ENCODE measurements at places on chromosomes 1 and 21.
A peak's percentile ranks its signal among the peaks of the same experiment; 100 is the strongest.

DNA sequence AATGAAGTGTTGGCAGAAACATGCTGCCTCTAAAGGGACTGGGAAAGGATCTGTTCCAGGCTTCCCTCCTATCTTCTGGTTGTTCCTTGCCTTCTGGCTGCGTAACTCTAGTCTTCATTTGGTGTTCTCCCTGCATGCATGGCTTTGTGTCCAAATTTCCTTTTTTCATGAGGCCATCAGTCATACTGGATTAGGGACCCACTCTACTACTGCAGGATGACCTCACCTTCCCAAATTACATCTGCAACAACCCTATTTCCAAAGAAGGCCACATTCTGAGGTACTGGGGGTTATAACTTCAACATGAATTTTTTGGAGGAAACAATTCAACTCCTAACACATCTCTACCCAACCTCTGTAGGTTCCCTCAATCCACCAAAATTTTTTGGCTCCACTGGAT is 26.3 kb downstream of the MR1 start:
- DNase-seq = no peak

DNA sequence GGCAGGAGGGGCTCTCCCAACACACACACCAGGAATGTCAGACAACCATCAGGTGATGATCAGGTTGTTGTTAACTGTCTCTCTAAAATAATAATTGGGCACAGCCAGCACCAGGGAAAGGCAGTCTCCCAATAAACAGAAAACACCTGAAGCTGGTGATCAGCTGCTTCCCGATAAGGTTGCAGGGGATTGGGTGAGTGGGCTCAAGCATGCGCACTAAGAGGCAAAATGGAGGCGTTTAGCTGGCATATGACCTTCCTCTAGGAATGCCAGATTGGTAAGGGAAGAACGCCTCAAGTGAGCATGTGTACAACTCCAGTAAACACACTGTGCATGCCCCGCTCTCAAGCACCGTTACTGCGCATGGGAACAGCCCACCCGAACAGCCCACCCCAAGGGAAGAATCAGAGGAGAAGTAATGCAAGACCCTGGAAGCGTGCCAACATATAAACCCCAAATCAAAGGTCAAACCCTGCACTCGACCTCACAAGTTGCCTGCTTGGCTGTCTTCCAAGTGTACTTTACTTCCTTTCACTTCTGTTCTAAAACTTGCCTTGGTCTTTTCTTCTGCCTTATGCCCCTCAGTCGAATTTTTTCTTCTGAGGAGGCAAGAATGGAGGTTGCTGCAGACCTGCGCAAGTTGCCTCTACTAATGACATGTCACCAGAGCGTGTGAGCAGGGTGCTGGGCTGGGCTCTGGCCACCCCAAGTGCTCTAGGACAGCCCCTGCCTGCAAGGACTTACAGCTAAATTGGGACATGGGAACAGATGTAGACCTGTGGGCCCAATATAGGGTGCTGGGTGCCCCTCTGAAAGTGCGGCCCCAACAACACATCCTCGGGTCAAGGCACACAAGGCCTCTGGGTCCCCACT is 200.8 kb downstream of the RHOU start:
- no peak for DNase-seq

- no peak for DNase-seq
These were observed 1.1 kb downstream of the CEP350 start for GRCh38 chr1:179955731-179956130.

DNA sequence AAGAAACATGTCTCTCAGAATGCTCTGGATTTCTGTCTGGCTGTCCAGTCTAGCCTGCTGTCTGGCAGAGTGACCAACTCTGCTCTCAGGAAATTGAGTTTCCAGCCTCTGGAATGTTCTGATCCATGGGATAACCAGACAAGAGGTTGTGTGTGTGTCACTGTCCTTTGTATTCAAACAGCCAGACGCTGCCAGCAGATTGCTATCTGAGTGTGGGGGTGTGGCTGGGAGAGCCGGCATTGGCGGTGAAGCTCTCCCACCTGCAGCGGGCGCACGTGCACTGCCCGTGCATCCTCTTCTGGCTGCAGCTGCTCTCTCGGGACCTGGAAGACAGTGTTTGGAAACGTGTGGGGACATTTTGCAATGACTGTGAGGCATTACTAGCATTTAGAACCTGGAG is 26.1 kb downstream of the PKP1 start:
- peak; percentile 7 for DNase-seq

DNA sequence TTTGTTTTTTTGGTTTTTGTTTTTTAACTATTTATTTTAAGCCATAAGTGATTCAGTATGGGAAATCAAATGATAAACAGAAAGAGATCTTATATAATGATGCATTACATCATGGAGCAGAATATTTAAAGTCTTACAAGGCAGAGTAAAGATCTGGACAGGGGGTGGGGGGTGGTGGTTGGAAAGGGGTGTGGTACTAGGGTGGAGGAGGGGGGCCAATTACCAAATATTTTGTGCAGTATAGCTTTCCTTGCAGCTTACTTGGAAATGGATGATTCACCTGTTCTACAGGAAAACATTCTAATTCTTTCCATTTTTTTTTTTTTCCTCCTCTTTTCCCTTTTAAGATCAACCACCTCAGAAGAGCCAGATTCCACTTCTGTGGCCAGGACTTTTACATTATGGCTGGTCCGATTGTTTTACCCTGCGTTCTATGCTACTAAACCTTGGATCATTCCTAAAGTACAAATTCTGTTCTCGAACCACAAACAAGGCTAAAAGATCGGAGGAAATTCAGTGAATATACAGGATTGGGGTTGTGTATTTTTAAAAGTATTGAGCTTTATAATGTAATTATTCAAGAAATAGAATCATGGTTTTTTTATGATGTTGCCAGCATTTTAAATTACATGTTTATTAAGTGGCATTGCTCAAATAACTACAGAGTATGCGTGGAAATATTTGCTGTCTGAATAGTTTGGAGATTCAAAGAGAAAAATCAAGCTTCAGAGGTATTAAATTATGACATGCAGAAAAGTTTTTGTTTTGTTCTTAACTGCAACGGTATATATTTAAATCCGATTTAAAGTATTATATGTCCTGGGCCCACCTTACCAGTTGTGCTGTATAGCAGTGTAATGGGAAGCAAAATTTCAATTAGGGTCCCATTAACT is 859.5 kb downstream of the USP25 start:
- DNase-seq = no peak

DNA sequence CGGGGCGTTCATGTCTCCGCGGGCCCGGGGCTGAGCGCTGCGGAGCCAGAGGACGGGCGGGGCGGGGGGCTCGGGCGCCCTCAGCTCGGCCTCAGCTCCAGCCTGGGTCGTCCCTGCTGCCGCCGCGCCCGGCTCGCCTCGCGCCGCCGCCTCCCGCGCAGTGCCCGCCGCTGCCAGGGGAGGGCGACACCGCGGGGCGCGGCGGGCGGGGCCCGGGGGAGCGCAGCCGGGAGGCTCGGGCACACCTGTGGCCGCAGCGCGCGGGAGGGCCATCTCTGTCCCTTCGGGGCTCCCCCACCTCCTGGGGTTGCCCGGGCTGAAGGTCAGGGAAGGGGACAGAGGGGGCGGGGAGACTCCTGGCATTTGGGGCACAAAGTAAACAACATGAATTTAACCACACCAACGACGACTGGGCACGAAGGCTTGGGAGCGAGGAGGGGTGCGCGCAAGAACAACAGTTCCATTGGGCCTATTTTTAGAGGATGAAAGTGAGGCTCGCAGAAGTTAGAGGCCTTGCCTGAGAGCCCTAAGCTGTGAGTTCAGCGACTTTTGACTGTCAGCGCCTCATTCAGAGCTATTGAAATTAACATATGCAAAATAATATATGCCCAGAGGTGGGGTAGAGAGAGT is at the start of gene FAM131C:
Gene FAM131C, minus strand, starts transcription at position 162 of the 630 bp plus-strand sequence. CDS start 209 bp downstream, outside the sequence.
- no peak for DNase-seq

DNA sequence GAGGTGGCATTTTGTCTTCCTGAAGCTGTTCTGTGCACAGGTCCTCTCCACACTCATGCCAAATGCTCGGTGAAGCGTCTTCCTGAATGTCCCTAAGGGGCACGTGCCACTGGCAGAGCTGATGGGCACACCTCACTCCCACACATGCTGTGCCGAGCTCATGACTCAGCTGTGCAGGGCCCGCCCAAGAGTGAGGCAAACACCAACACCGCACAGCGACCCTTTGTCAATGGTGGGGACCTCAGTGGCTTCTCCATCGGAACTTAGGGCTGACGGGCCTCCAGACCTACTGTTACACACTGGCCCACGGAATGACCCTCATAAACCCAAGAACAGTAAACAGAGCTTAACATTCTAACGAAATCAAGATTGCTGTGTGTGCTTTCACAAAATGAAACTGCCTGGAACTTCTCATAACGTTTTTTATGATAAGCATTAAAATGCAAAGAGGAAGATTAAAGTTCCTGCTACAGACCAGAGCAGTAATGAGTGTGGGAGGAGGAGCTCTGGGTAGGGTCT is 89.3 kb downstream of the SIM2 start:
- DNase-seq = no peak

GRCh38 chr1:47703981-47704596 is 266.2 kb downstream of the FOXD2 start:
- no peak for DNase-seq

GRCh38 chr1:243407284-243408018 is 151.6 kb downstream of the SDCCAG8 start:
- no peak for DNase-seq

GRCh38 chr1:42825036-42825851 is 8.0 kb upstream of the SVBP start:
- no peak for DNase-seq
